Hematopoietic multipotent progenitor cell treated with erythropoietin and hydrocortisone succinate and interleukin-3 and kit ligand, for 6 days (in vitro differentiated cells): ENCODE measurements at places on chromosomes 7 and 10.

GRCh38 chr7:102874166-102874829, 38.5 kb upstream of the LRRC17 start:
- DNase-seq: peak; percentile 35

DNA sequence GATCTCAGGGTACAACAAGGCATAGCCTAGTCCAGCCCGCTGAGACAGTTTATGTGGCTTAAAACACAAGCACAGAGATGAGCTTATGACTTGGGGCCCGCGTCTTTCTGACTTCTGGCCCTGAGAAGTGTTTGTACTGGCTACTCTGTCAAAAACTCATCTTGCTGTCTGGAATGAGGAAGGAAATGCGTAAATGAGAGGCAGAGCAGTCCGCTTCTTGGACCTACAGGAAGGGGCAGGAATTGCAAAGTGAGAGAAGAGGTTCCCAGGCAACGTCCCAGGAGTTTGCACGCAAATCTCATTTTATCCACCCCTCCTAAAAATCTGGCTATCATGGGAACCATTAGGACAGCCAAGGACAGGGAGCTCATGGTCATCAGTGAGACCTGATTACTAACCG, 5.5 kb downstream of the ANXA11 start:
- peak; percentile 43 for DNase-seq

DNA sequence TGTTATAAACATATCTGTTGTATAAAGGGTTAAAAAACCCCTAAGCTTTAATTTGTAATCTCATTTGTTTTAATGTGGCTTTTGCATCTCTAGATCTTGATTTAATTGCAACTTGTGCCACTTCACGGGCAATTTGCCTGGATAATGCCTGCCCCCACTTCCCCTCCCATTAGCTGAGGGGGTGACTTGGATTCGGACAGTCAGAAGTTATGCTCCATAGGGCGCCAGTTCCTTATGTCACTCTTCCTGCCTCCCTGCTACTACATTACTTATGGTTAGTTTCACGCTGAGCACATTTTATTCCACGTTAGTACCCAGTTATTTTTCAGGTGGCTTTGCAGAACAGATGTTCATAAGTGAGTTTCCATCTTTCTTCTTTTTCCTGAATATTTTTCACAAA, 1015.2 kb upstream of the PHF14 start:
- DNase-seq: no peak

DNA sequence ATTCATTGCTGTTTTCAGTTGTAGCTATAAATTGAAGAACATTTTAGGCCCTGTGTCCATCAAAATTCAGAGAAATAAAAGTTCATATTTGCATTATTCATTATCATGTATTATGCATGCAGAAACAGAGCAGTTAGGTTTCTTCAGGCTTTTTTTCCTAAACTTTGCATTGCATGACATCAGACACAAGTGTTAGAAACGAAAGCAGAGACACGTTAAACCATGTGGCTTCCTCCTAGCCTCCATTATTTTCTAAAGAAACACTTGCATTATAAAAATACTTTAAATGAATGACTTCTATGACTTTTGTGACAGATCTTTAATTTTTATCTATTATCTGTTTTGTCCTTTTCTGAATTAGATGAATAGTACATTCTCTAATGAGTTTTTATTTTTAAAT, 8.8 kb upstream of the EBLN1 start:
- DNase-seq: no peak

- no peak for DNase-seq
Measured at GRCh38 chr7:151735851-151736402, 141.0 kb downstream of the PRKAG2 start.

GRCh38 chr10:118692872-118693271, 61.9 kb downstream of the CACUL1 start:
- DNase-seq: no peak

- DNase-seq: no peak
Measured at GRCh38 chr10:106973288-106973687, 191.2 kb downstream of the SORCS1 start.

DNA sequence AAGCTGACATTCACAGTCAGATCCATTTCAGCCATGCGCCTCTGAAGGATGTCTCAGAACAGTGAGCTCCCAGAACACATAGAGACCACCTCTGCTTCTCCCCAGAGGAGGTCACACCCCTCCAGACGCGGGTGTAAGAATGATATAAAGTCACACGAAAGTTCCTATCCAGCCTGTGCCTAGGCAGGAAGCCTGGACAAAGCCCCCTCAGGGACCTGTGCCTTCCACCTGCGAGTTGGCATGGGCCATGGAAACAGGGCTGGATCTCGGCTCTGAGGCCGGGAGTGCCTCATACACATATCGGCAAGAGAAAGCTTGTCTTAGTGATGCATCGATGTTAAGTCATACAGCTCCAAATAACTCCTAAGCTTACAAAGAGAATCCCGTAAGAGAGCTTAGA, 5.0 kb downstream of the VIPR2 start:
- DNase-seq: no peak

GRCh38 chr7:2070151-2070763, 162.5 kb downstream of the MAD1L1 start:
- DNase-seq: no peak

- peak; percentile 60 for DNase-seq
Measured at GRCh38 chr7:30911561-30911969, at the start of gene AQP1. TSS of gene AQP1 (plus strand) at chr7:30911853. CDS start at chr7:30911910, 57 bp downstream.

DNA sequence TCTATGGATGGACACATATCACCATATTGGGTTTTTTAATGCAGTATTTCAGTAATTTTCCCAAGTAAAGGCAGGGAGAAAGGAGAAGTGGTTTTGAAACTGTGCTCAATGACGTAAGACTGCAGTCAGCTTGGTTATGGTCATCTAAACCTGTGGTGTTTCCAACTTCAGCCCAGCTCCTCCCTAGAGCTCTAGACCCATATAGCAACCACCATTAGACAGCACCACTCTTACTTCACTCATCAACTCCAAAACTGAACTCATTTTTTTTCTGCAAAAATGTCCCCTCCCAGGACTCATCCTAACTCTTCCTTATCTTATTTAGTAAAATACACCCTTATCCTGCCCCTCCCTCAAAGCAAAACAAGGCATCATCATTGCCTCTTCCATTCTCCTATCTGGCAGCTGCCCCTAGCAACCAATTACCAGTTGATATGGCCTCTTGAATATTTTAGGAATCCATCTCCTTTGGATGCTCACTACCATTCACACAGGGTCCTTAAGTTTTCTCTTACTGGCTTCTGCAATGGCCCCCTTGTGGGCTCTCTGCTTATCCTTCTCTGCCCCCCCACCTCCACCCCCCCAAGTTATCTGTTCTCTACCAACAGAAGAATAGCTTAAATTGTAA, 1.5 kb upstream of the RALA start:
- peak; percentile 72 for DNase-seq

GRCh38 chr10:77550378-77550777, 87.2 kb downstream of the KCNMA1 start:
- DNase-seq: no peak

DNA sequence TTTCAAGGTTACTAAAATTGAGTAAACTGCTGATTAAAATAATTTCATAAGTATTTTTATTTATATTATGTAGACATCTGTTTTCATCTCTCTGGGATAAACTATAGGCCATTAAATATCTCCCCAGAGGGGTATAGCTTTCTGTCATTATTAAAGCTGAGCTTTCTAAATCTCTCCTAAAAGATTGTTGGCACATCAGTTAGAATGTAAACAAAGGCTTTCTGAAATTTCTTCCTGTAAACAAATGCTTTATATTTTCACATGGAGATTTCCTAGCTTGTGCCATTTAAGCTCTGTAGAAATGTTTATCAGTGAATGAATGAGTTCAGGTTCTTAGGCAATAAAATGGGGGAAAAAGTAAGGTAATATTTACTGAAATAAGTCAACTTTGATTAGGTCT, 35.7 kb downstream of the PPP1R9A start:
- no peak for DNase-seq

DNA sequence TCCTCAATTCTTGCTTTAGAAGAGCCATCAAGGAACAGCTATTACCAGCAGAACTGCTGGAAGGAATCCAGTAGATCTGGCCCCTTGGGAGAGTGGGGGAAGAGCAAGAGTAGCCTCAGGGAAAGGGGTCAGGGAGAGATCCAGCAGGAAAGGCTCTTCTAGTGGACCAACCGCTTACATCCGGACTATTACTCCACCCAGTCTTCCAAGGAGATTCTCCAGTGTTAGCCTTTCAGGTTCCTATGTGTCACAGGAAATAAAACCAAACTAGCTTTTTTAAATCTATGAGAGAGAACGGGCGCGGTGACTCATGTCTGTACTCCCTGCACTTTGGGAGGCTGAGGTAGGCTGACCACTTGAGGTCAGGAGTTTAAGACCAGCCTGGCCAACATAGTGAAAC, 34.3 kb downstream of the TET1 start:
- no peak for DNase-seq

- no peak for DNase-seq
Measured at GRCh38 chr7:101545441-101546190, 83.5 kb downstream of the MYL10 start.

GRCh38 chr7:75662579-75663301, 76.0 kb downstream of the HIP1 start:
- no peak for DNase-seq

GRCh38 chr10:11823989-11824346, 812 bp downstream of the PROSER2 start:
- peak; percentile 35 for DNase-seq

DNA sequence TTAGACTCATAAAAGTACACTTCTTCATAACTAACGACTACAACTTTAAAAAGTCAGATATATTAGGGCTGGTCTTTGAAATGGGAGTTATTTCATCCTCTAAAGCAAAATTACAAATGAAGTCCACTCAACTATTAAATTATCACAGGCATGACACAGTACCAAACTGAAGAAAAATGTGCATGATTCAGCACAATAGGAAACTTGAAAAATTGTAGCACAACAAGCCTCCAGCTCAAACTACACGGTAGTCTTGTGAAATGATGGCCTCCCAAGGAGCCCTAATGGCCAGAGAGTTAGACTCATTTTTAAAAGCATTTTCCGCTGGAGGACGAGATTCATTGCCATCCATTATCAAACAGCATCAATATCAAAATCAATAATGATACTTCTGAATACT, 76.4 kb downstream of the MAGI2 start:
- DNase-seq: no peak

DNA sequence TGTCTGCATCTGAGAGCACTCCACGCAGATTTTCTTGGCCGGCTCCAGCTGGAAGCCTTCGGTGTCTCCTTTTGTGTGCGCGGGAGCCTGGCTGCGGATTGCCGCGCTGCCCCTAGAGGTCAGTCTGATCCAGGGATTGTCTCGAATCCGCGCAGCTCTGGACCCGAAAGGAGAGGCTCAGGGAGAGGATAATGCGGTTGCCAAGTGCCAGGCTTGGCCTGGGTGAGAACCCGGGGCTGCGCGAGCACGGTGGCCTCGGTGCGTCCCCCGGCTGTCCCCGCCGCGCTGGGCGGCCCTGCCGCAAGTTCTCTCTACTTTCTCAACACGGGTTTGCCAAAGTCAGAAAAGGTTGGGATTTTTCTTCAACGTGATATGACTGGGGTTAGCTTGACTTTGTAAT, 140.9 kb downstream of the ADCYAP1R1 start:
- DNase-seq: peak; percentile 75

GRCh38 chr10:48475943-48476278, 129.0 kb downstream of the ARHGAP22 start:
- no peak for DNase-seq

- no peak for DNase-seq
Measured at GRCh38 chr10:78550090-78550489, 516.4 kb downstream of the RPS24 start.

DNA sequence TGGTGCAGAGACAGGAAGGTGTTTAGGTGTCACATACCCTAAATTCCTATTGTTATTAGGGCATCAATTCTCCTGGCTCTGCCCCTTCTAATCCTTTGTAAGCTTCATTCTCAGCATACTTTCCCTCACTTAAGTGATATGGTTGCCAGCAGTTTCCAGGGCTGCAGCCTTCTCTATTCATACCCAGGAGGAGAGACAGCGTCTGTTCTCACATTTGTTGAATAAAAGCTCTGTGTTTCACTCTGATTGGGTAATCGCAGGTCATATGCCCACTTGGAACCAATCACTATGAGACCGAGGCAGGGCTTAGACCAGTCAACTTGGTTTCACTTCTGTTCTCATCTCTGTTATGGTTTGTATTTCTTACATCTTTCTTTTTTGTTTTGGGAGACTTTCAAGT, 109.6 kb upstream of the MTPN start:
- DNase-seq: no peak

DNA sequence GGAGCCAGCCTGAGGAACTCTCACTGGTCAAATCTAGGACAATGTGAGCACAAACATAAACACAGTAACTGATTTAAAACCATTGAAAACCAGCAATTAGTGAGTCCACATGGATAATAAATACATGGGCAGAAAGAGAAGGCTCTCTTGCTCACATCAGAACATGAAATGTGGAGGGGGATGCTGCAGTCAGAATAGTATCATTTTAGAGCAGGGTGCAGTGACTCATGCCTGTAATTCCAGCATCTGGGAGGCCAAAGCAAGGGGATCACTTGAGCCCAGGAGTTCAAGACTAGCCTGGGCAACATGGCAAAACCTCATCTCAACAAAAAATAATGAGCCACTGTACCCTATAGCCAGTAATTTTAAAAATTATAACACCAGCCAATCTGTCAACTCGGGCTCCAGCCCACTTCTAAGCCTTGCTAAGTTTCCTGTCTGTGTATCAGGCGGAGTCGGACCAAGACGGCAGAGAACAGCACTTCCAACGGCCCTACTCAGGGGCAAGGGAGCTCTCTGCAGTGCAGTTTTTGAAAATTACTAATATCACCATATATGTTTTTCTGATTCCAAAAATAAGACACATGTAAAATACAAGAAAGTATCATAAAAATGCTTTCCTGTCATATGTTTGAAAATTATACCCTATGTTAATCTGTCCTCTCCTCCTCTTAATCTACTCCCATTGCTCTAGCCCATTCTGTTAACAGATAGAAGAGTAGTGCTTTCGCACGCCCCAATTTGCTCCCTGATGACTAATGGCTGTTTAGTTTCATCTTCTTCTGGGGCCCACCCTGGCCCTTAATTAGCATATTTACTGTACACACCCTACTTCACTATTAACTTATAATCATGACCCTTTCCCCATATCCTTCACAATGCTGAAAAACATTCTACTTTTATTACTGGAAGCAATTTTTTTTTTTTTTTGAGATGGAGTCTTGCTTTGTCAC, 17.1 kb downstream of the URGCP start:
- DNase-seq: peak; percentile 67

GRCh38 chr7:35463176-35463700, 209.3 kb upstream of the TBX20 start:
- no peak for DNase-seq

DNA sequence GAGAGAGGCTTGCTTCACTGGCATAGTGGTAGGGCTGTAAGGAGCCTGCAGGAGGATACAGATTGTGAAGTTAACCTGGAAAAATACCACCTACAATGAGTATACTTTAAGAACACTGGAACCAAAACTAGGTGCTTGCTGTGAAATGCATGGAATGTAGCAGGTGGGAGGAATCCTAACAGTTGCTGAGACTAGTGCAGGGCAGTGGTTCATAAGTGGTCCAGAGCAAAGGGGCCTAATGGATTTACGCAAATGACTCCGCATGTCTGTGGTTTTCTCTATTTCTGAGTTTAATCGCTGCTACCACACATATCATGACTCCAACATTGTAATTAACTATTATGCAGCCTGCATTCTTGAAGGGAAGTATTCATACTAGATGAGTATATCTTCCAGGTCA, 218.4 kb downstream of the CHRM2 start:
- DNase-seq: no peak

- no peak for DNase-seq
Measured at GRCh38 chr7:141320287-141320686, 230.9 kb upstream of the AGK start.
